Naive thymus-derived CD8-positive, alpha-beta T cell (primary cell): ENCODE measurements at places on chromosomes 2 and 18.

- no peak for DNase-seq
Observed at GRCh38 chr2:30260941-30261340, 29.6 kb downstream of the LBH start.

- no peak for DNase-seq
Observed at GRCh38 chr2:62660087-62660486, 45.4 kb upstream of the EHBP1 start.

- DNase-seq, result no peak
Observed at GRCh38 chr2:129293326-129293725, 686.1 kb upstream of the RAB6C start.

GRCh38 chr2:70203086-70203485, 12.3 kb upstream of the C2orf42 start:
- DNase-seq, result no peak

GRCh38 chr2:69102041-69102593, 89.1 kb downstream of the ANTXR1 start:
- DNase-seq, result no peak

DNA sequence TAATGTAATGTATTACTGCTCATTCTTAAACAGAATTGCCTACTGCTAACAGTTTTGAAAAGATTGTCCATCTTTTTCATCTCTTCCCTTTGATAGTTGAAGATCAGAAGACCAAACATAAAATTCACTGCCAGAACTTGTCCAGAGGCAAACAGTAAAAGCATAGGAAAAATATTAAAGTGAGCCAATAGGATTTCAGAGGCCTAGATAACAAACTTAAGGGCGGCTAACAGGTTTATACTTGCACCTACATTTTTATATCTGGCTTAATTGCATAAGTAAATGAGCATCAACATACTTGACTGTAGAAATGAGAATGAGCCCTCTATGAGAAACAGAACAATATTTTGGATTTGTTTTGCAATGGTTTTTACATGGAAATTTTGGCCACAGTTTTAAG, 30.3 kb downstream of the ZC3H15 start:
- DNase-seq, result no peak

DNA sequence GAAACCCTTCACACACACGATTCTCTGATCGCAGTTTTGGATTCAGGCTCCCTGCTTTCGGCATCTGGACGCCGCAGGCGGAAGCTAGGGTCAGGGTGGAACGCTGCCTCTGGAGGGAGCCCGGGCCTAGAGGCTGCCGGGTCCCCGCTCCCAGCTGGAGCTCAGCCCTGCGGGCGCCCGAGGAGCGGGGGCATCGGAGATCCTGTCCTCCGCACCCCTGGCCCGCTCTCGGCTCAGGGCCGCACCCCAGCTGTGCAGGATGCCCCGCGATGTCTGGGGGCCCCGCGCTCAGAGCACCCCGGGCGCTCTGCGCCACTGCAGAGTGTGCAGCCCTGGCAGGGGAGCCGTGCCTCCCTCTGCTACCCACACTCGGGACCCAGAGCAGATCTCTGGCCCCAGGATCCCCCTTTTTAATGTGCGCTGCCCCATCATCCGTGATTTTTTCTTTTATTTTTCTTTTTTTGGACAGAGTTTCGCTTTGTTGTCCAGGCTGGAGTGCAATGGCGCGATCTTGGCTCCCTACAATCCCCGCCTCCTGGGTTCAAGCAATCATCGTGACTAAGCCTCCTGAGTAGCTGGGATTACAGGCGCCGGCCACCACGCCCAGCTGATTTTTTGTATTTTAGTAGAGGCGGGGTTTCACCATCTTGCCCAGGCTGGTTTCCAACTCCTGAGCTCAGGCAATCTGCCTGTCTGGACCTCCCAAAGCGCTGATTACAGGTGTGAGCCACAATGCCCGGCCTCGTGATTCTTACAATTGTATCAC, 54.8 kb upstream of the TUBA3E start:
- no peak for DNase-seq

DNA sequence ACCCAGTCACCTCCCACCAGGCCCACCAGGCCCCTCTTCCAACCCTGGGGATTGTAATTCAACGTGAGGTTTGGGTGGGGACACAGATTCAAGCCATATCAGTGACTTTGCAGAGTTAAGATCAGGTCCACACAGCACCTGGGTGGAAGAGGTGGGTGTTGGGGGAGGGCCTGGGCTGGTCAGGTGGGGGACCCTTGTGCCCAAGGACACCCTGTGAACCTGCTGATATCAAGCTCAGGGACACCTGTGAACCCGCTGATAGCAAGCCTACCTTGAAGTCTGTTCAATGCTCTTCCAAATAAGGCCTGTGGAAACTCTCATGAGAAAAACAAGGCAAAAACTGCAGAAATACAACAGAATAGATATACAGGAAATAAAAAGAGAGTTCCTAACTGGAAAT, 19.9 kb upstream of the TPO start:
- DNase-seq, result no peak

DNA sequence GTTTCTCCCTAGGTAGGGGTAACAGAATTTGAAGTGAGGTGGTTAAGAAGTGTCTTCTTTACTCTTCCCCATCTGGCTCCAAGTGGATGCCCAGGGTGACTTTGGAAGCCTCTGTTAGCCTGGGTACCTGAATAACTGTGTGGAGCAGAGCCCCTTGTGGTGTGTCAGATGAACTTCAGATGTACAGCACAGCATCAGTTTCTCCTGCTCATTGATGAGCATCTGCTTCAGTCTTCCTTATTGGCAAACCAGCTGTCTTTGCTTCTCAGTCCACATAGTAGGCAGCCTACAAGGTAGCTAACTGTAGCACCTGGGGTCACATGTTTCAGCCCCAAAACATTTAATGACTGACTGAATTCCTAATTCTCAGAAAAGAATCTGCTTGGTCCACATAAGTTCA, 56.2 kb upstream of the ATP8B1 start:
- no peak for DNase-seq

- DNase-seq, result no peak
Observed at GRCh38 chr18:47492691-47493090, 241.2 kb upstream of the SKOR2 start.
